HEK293T (cell line): ENCODE measurements at places on chromosomes 7 and 10.

GRCh38 chr7:95476904-95477594 lies 8.7 kb upstream of the ASB4 start:
- DNase-seq: peak; percentile 68

DNA sequence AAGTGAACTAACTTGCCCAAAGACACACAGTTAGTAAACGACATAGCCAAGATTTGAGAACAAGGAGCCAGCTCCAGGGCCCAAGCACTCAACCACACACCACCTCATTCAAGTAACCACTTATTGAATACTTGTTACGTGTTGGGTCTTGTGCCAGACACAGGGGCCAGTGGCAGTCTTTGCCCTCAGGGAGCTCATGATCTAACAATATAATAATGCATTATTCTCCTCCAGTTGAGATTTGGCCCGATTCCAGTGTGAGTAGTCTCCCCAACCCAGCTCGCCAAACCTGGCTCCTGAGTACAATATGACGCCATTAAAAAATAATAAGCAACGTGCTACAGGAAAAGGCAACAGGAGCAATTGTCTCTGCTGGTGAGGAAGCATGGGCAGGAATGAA lies 14.4 kb upstream of the STK17A start:
- no peak for DNase-seq

- no peak for DNase-seq
These were observed 180.8 kb upstream of the CDK1 start for GRCh38 chr10:60597513-60597912.

DNA sequence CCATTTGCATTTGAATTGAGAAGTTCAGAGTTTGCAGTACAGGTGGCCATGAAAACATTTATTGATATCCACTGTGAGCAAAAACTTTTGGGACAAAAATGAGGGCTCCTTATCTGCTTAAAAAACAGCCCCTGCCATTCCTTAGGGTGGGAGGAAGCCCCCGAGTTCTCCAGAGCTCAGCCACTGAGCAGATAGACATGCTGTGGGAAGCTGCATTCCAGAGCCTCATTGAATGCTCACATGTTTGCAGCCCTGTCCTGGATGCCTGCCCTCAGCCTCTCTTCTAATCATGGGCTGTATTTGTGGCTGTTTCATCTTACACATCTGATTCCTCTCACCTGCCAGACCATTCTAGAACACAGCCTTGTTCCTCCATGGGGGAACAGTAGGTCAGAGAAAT lies 33.3 kb downstream of the PLPP4 start:
- DNase-seq: no peak

DNA sequence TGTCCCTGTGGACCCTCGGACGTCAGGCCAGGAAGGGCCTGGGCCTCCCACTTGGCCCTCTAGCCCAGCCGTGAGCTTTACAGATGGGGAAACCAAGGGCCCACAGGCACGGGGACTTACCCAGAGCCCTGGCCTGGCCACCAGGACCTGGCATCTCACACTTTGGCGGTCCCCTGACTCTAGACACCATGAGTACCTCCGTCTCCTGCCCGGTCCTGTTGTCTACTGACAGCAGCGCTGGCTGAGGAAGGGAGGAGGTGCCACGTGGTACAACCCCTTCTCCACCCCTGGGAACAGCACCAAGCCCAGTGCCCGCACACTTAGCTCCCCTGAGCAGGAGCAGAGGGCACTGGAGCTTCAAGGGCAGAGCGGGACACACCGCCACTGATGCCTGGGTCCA lies 26.1 kb downstream of the ADGRA1 start:
- DNase-seq: no peak

- no peak for DNase-seq
These were observed at the start of gene TAS2R40 for GRCh38 chr7:143221737-143222136. Gene TAS2R40, plus strand, starts transcription at chr7:143222037. Its CDS starts 42 bp downstream, at chr7:143222079.

DNA sequence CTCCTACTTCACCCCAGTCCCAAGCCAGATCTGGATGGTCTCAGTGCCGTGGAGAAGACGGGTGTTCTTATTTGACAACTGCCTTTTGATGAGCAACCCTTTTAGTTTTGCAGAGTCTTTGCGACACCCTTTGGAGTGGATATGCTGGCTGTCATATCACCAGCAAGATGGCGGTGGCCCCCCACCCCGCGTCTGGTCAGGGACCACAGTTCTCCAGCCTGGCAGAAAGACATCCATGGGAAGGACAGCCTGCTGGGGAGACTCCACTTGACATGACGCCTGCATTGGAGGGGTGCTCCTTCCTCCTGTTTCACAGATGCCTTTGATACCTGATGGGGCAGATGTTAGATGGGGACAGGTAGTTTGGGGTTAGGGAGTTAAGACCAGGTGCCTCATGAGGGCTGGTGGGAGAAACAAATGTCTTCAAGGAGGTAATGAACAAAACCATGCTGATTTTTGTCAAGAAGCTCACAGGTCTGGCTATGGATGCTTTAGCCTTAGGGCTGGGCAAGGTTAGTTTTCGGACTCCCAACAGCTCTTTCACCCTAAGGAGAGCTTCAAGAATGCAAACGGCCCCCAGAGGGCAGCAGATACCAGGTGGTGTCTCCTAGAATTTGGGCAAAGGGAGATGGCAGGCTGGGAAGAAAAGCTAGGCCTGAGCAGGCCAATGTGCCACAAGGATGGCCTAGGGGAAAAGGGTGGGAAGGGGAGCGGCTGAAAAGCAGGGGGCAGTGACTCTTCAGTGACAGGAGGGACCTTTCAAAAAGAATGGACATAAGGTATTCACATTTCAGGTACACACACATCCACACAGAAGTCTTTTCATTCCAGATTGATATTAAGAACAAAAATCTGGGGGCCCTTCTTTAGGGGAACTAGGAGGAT lies 95.2 kb downstream of the CLEC2L start:
- peak; percentile 63 for DNase-seq

DNA sequence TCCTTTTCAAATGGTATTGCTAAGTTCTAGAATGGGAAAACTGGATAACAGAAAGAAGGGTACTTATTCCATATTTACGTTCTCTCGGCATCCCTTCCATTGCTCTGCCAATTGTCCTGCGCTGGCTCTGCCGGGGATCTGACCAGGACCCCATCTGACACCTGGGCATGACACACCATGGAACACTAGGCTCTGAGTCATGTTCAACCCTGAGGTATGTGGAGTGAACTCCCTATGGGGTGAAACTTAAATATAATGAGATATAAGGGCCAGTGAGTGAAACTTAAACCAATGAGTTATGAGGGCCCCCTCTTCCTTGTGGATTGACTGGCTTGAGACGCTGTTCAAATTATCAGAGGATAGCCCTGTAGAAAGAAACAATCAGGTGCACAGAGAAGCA lies 55.1 kb upstream of the ZEB1 start:
- no peak for DNase-seq
